Stimulated activated CD8-positive, alpha-beta memory T cell treated with anti-CD3 and anti-CD28 coated beads, Interleukin-4, amount 100 ng/mL, for 4 hours (primary cell): ENCODE measurements at places on chromosomes 3 and 15.

GRCh38 chr3:173770796-173771573 is 373.4 kb downstream of the NLGN1 start:
- DNase-seq, result no peak

GRCh38 chr15:84034578-84035398 is 200.8 kb upstream of the GOLGA6L4 start:
- DNase-seq, result no peak

DNA sequence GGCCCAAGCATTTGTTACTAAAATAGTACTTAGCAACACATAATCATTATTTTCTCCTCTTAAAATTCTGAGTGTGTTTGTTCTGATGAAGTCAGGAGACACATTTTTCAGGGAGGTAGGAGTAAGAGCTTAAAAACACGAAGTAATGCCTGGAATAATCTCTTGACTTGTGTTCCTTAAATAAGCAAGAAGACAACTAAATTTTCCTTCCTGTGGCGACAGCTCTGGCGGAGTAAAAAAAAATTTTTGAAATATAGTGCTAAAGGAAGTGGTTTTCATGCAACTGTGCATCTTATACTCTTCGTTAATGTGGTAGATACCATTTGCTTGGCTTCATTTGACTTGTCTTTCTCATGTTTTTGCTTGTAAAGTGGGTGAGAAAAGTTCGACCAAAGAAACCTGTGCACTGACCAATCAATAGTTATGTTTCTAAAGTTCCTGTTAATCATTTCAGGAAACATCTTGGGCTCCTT is 11.1 kb upstream of the MBNL1 start:
- no peak for DNase-seq

DNA sequence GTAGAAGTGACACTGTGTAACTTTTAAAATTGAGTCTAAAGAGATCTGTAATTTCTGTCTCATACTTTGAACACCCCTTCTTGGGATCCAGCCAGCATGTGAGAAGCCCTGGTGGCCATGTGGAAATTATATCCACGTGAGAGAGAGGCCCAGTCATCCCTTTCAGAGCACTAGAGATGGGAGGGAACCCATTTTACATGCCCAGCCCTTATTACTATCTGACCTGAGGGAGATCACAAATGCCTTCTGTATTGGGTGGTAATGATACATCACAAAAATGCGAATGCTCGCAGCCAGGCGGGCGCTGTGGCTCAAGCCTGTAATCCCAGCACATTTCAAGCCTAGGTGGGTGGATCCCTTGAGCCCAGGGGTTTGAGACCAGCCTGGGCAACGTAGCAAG is 27.3 kb upstream of the TRAK1 start:
- DNase-seq, result no peak

- DNase-seq, result no peak
Observed at GRCh38 chr3:170731281-170731680, 138.7 kb downstream of the RPL22L1 start.

DNA sequence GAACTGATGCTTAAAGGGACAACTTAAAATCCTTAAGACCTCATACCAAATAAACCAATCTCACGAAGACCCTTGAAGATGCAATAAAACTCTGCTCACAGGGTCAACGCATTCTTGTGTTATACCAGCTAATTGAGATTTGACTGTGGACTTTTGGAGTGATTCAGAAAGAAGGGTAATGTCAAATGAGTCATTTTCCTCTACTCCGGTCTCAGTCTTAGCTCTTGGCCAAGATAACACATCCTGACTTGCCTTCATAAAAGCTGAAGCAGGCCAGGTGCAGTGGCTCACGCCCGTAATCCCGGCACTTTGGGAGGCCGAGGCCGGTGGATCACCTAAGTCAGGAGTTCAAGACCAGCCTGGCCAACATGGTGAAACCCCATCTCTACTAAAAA is 3.8 kb downstream of the PKM start:
- no peak for DNase-seq

- DNase-seq, result no peak
Observed at GRCh38 chr3:71055257-71056001, 528.1 kb downstream of the FOXP1 start.

DNA sequence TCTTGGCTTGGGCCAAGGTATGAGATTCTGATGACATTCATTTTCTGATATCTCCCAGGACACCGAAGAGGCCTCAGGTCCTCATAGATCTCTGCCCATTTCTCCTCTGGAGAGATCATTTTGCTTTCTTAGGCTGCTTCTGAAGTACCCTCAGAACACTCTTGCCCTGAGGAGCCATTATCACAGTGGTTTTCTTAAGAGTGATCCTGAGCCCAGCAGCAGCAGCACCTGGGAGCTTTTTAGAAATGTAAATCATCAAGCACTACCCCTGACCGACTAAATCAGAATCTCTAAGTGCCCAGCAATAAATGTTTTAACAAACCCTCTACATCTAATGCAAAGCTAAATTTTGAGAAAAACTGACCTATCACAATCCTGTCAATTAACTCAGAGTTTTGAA is 40.6 kb upstream of the SLC9A9 start:
- DNase-seq, result no peak

DNA sequence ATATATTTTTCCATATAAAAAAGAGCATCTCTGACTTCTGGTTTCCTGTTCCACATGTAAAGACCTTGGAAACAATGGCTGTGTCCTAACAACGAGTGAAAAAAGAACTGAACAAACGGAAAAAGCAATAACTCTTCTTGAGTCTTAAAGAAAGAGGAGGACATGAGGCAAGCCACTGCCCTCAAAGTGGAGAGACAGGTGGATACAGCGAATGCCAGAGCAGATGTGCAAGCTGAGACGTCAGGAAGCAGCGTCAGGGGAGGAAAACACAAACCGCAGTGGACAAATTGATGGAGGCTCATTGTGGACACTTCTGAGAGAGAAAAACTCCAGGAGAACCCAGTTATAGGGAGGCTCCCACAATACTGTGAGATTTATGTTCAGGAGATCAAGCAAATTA is 208.0 kb upstream of the MME start:
- no peak for DNase-seq

- DNase-seq, result no peak
Observed at GRCh38 chr15:88399021-88399685, 68.0 kb downstream of the MRPL46 start.

DNA sequence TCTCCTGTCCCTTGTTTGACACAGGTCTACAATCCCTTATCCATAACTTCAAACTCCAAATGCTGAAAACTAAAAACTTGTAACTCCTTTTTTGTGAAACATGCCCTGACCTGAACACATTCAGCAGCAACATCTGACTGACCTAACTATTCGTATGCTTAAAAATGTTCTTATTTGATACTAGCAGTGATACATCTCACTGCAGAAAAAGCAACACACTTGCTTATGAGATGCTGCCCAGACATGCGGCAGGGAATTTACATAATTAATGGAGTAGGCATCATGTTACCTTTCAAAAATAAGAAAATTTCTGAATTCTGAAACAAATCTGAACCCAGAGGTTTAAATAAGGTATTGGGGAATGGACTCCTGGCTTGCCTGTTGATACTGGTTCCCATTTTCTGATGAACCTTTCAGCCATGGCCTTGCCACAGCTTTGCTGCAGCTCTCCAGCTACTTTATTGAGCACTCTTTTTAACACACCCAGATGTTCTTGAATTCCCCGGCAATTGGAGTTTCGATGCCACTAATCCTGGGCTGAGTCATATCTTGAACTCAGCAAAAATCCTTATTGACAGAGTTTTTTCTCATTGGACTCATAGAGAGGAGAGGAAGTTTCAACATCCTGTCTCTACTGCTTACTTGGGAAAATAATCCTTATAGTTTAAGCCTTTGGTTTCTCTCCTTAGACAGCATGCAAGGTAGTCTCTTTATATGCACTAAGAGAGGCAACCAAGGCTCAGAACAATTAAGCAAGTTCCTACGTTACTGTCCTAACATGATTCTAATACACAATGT is 296.6 kb upstream of the LMCD1 start:
- DNase-seq, result no peak

- DNase-seq, result no peak
Observed at GRCh38 chr3:87694678-87695077, 364.1 kb downstream of the CGGBP1 start.

DNA sequence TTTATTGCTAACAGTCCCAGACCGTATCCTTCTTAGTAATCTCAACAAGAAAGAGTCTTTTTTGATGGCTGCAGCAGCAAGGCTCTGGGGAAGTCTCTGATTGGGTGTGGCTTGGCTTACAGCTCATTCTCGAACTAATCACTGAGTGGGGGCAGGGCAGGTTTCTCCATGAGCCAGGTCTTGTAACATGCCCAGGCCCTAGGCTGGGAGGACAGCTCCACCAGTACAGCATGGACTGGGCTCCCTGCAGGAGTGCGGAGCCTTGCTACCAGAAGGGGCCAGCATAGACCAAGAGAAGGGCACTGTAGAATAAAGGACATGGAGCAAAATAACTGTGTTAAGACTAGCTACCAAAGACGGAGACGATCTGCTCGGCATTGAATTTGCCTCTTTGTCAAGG is 7.2 kb downstream of the CD276 start:
- DNase-seq, result no peak

DNA sequence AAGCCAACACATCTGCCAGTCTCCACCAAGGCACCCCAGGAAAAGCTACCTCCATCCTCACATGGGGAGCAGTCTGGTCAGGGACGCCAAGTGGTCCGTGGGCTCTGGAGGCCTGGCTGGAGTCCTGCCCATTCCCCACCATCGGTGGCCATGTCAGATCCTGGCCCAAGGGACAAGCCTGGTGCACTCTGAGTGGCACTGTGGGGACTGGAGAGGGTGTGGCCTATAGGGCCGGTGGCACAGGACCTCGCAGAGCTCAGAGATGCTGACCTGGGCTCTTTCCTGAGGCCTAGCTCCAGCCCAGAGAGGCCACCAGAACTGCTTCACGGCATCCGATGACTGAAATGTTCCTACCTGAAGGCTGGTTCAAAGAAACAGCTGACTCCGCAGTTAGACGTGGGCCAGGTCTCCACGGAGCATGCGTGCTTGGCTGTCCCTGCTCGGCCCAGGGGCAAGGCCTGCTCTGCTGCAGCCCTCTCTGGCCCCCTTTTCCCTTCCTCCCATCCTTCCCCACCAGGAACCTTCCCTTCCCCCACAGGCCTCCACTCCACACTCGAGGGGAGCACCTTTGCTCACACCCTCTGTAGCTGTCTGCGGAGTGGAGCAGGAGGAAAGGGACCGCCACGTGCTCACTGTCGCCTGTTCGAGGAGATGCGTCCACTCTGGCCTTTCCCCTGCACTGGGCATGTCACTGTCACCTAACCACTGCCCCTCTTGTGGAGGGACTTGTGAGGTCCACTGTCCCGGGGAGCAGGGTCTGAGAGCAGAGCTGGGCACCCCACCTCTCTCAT is 119.3 kb downstream of the CHSY1 start:
- DNase-seq, result no peak

GRCh38 chr15:67174864-67175573 is 79.4 kb downstream of the AAGAB start:
- DNase-seq, result no peak

DNA sequence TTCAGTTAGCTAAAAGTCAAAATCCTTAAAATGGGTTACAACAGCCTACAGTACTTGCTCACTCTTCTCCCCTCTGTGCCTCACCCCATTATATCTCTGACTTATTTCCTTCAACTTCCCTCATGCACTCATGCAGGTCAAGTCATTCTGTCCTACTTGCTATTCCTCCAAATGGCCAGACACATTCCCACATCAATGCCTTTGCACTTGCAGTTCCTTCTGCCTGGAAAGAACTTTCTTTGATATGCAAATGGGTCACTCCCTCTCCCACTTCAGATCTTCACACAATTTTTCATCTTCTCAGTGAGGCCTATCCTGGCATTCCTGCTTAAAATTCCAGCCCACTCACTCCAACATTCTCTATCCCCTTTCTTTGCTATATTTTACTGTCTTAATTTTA is 547.2 kb upstream of the TGFBR2 start:
- DNase-seq, result no peak

- DNase-seq, result no peak
Observed at GRCh38 chr3:79369306-79369705, 398.5 kb downstream of the ROBO1 start.

GRCh38 chr15:76312540-76313174 is 1.4 kb upstream of the ETFA start:
- no peak for DNase-seq

- DNase-seq, result no peak
Observed at GRCh38 chr3:136804141-136804540, 14.8 kb upstream of the SLC35G2 start.

DNA sequence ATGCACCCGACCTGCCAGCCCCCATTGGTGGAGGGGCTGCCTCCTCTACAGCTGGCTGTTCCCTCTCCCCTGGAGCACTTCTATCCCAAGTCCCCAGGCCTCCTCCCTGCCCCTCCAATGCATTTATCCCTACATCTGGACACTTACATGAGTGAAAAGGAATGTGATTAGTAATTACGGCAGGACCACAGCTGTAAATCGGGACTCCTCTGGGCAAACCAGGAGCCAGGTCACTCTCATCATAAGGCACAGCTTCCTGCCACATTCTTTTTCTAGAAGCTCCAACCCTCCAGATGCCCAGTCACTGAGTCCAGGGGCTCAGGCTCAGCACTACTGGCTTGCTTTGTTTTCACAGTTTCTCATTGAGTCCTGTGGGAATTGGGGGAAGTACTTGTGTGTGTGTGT is 54.3 kb downstream of the IL20RB start:
- no peak for DNase-seq

GRCh38 chr15:82554849-82555248 is 14.6 kb upstream of the RPS17 start:
- no peak for DNase-seq

GRCh38 chr15:79310612-79310984 is 314 bp upstream of the TMED3 start:
- no peak for DNase-seq

- no peak for DNase-seq
Observed at GRCh38 chr3:24985668-24986067, 442.4 kb upstream of the RARB start.

- no peak for DNase-seq
Observed at GRCh38 chr3:178244733-178245709, 291.2 kb upstream of the KCNMB2 start.

GRCh38 chr3:194879991-194880939 is 194.6 kb downstream of the FAM43A start:
- DNase-seq, result no peak

GRCh38 chr15:44598892-44599291 is 61.9 kb downstream of the EIF3J start:
- DNase-seq, result no peak

GRCh38 chr15:66945286-66945685 is 120.1 kb upstream of the SMAD3 start:
- DNase-seq, result no peak

DNA sequence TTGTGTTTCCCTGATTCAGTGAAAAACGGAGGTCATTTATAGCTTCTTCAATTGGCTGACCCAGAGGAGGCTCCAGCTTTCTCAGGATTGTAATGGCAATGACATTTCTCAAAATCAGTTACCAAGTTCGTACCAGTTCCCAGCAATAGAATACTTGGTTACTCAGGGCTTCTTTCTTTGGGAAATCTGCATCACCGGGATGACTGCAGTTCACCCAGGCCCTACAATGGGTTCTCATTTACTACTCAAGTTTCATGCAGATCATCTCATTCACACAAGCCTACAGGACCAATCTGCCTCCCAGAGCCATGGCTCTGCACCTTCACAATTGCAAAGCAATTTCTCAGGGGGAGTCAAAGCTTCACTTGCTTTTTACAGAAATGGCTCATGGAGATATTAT is 109.6 kb downstream of the FHIT start:
- no peak for DNase-seq
